Stimulated activated CD8-positive, alpha-beta memory T cell treated with anti-CD3 and anti-CD28 coated beads, Interleukin-12 subunit alpha, Interleukin-12 subunit beta, amount 100 ng/mL, for 1 hour (primary cell): ENCODE measurements at places on chromosomes 16 and 17.

DNA sequence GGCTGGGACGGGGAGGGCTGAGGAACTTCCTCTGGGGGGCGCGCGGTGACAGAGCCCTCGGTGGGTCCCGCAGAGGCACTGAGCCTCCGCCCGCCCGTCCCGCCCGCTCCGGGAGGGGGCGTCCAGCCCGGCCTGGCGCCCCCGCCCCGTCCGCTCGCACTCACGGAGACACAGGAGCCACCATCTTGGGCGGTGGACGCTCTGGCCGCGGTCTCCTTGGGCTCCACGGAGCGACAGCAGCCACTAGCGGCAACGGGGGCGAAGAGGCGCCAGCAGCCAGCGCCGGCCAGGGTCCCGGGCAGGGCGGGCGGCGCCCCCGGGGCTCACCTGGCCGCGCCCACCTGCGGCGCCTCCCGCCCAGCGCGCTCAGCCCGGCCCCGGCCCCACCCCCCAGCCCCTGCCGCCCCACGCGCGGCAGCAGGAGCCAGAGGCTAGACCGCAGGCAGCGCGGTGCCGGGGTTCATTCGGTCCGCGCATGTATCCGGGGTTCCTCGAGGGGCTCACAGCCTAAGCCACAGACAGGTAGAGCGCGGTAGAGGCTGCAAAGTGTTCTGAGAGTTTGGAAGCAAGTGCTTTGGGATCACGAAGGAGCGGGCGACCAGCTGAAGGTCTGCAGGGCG lies at the start of gene C17orf113:
TSS of gene C17orf113 (minus strand) at position 209 of the 620 bp plus-strand sequence. CDS start 7,225 bp downstream, outside the sequence.
- DNase-seq, result peak; percentile 20

- no peak for DNase-seq
Measured at GRCh38 chr17:33944826-33945225, 310.3 kb upstream of the CCL2 start.

GRCh38 chr17:47946929-47947397 lies 5.6 kb downstream of the PNPO start:
- peak; percentile 50 for DNase-seq

DNA sequence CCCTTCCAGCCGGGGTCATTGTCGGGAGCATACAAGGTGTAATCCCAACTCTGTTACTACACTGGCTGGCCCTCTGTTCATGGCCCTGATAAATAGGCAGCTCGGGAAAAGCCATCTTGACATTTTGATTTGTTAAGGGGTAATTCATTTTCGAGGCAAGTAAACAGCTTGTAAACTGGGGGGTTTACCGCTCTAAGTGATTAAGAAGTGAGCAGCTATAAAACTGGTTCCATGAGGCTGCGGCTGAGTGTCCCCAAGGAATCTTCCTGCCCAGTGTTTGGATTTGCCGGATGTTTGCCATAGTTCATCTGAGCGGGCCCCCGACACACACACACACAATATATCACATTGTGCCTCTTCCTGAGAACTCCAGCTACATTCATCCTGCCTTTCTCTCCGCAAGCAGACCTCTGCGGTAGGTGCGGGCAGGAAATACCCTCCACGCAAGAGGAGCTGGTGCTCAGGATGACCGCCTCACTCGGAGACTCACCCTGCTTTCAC lies 92.2 kb downstream of the SOCS1 start:
- DNase-seq, result no peak

GRCh38 chr16:85317704-85318103 lies 205.4 kb upstream of the CIBAR2 start:
- DNase-seq, result no peak

- DNase-seq, result no peak
Measured at GRCh38 chr16:3019594-3020246, 448 bp upstream of the TNFRSF12A start.

GRCh38 chr16:5064915-5065314 lies 841 bp downstream of the C16orf89 start:
- DNase-seq, result no peak

DNA sequence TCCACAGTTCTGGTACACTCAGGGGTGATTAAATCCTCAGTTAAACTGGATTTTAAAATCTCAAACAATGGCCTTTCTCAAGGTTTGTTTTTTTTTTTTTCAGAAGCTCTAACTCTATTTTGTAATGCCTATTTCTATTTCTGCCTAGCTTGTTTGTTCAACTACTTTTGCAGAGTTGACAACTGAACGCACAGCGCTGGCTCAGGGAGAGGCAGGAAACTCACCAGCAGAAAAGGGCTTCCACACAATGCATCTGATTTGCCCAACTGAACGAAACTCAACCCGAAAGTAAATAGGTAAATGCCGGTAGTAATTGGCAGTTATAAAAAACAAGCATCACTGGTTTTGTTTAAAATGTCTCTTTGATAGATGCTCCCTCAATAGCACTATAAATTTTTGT lies 52.7 kb upstream of the CNEP1R1 start:
- DNase-seq, result no peak

- no peak for DNase-seq
Measured at GRCh38 chr17:37384560-37385149, 8.9 kb downstream of the C17orf78 start.

DNA sequence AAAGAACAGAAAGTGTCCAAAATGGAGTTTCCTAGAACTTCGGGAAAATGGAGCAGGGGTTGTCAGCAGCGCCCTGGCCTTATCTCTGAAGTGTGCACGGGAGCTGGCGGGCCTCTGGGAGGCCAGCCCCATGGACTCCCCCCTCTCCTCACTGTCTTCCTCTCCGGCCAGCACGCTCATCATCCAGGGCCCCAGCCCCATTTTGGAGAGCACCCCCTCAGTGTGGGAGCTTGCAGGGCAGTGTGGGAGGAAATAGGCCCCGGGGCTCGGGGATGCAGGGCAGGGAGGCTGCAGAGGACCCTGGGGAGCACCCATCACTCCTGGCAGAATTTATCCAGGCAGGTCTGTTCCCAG lies 4.9 kb upstream of the PABPN1L start:
- DNase-seq, result no peak

DNA sequence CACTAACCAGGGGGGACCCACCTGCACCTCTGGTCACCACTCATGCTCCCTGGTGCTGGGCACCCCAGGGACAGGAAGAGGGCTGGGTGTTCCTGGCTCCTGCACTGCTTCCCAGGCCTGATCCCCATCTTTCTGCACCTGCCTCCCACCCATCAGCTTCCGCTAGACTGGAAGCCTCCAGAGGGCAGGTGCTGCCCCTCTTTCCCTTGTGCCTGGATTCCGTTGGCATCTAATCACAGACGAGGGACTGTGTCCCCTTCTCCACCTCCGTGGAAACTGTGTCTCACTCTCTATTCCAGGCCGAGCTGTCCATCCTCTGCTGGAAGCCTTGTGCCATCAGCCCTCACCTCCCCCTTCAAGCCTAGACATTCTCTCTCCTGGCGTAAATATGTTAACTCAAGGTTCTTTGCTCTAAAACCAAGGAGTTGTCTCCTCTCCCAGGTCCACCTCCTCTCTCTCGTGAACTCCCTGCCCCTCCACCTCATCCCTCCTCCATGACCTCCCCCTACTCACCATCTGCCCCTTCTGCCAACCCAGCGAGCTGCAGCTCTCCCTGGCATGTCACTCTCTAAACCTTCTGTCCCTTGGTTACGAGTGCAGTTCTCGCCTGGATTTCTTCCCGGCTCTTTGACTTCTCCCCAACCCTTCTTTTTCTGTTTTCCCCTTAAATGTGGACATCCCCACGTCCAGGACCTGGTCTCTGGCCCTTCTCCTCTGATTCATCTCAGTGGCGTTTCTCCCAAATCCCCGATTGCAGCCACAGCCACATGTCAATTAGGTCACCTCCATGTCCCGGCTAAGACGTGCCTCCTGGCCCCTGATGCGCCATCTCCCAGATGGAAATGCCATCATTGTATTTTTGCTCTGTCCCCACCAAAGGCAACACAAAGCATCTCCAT lies 107.7 kb downstream of the SEC14L1 start:
- DNase-seq, result no peak

GRCh38 chr17:62631086-62631935 lies 3.8 kb downstream of the MRC2 start:
- DNase-seq, result no peak

DNA sequence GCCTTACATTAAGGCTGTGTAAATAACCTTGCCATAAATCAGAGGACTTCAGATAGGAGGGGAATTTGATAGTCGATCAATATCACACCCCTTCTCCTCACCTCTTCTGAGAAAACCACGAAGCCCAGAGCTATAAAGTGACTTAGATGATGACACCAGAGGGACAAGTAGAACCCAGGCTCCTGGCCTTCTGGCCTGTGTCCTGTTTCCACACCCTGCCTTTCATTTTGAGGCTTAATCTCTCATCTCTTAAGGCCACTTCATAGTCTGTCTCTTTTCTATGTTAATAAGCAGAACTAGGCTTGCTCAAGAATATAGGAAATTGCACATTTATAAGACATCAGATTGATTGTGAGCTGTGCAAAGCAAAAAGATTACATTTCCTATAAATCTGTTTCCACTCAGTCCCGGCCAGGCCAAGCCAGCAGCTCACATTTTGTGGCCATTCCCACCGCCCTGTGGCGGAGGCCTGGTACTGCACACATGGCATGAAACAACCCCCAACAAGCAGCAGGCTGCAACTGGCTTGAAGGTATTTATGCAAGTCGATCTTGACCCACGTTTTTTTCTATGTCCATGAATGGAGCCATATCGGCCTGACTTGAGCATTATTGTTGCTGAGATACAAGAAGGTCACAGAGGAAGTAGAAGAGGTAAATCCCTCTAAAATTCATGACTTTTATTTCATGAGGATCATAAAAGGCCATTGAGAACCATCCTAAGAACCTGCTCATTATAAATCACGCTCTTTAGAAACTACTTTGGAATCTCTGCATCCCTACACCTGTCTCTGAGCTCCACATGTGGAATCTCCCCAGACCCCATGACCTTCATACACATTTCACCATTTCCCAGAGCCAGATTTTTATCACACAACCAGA lies 93.7 kb downstream of the PMP22 start:
- no peak for DNase-seq

DNA sequence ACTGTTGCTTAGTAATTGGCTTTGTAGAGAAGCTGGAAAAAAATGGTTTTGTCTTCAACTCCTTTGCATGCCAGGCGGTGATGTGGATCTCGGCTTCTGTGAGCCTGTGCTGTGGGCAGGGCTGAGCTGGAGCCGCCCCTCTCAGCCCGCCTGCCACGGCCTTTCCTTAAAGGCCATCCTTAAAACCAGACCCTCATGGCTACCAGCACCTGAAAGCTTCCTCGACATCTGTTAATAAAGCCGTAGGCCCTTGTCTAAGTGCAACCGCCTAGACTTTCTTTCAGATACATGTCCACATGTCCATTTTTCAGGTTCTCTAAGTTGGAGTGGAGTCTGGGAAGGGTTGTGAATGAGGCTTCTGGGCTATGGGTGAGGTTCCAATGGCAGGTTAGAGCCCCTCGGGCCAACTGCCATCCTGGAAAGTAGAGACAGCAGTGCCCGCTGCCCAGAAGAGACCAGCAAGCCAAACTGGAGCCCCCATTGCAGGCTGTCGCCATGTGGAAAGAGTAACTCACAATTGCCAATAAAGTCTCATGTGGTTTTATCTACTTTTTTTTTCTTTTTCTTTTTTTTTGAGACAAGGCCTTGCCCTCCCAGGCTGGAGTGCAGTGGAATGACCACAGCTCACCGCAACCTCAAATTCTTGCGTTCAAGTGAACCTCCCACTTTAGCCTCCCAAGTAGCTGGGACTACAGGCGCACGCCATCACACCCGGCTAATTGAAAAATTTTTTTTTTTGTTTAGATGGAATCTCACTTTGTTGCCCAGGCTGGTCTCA lies 6.2 kb upstream of the TMEM235 start:
- DNase-seq, result no peak

- no peak for DNase-seq
Measured at GRCh38 chr17:3804503-3804931, 3.5 kb upstream of the ITGAE start.

GRCh38 chr17:57004944-57005579 lies 27.1 kb downstream of the SCPEP1 start:
- no peak for DNase-seq

- no peak for DNase-seq
Measured at GRCh38 chr16:72317446-72317845, 145.5 kb upstream of the PMFBP1 start.

GRCh38 chr17:27593232-27593856 lies 37.6 kb upstream of the LGALS9 start:
- no peak for DNase-seq

- no peak for DNase-seq
Measured at GRCh38 chr16:88441460-88441859, 11.6 kb upstream of the ZFPM1 start.

- no peak for DNase-seq
Measured at GRCh38 chr16:15996432-15997109, 47.2 kb downstream of the ABCC1 start.

DNA sequence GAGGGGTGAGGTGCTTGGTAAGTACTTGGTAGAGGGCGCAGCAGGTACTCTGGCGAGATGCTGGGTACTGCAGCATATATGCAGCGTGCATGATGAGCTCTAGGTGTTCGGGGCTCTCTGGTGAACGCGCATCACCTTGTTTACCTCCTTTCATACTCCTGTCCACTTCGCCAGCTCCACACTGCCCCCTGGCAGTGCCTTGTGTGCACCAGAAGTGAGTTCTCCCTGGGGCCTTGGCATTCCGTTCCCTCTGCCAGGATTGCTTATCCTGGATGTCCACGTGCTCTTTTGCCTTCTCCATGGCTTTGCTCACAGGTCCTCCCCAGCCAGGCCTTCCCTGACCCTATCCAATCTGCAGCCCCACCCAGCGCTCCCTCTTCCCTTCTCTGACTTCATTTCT lies 154.2 kb downstream of the MRM1 start:
- no peak for DNase-seq

GRCh38 chr17:42924891-42925290 lies 24.3 kb downstream of the G6PC1 start:
- DNase-seq, result no peak

GRCh38 chr16:6081320-6081976 lies 983.9 kb upstream of the EEF2KMT start:
- DNase-seq, result no peak

DNA sequence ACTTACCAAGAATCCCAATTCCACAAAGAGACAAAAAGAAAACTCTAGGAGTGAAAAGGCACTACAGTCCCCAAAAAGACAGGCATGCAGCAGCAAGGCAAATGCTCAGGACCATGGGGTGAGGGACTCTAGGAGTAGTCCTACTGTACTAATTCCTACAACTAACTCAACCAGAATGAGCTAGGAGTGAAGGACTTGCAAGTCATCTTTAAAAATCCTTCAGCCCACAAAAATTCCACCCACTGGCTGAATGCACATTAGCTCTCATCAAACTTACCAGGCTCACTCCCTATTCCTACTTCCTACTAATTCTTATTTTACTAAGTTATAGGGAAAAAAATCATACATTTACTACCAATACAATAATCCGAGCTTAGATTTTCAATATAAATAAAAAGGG lies 141.7 kb upstream of the C17orf78 start:
- no peak for DNase-seq

- no peak for DNase-seq
Measured at GRCh38 chr17:14590459-14591250, 289.8 kb downstream of the HS3ST3B1 start.

DNA sequence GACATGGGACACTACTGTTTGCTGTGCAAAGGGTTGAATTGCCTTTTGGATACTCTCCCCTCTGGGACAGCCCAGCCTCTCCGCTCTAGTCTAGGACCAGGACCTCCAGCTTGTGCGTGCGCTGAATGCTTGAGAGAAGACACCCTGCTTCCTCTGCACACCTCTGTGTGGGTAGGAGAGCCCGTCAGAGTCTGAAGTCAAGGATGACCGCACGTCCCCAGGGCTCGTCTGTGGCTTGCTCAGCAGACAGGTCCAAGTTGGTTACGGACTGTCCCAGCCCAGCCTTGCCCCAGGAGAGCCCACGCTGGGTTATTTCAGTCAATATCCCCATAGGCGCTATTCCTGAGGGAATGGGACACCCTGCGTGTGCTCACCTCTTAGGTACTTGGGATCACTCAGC lies 3.7 kb downstream of the C16orf89 start:
- no peak for DNase-seq
